ENCODE measurements at places on chromosomes 4 and X. TPM values are rescaled to one million over a fixed set of nuclear protein-coding genes. Genes with fewer than 3 reads are reported as not detected.
A peak's percentile ranks its signal among the peaks of the same experiment; 100 is the strongest.

POU4F2 gene
- not detected for total RNA-seq

BGN gene
- total RNA-seq: 223 TPM

DNA sequence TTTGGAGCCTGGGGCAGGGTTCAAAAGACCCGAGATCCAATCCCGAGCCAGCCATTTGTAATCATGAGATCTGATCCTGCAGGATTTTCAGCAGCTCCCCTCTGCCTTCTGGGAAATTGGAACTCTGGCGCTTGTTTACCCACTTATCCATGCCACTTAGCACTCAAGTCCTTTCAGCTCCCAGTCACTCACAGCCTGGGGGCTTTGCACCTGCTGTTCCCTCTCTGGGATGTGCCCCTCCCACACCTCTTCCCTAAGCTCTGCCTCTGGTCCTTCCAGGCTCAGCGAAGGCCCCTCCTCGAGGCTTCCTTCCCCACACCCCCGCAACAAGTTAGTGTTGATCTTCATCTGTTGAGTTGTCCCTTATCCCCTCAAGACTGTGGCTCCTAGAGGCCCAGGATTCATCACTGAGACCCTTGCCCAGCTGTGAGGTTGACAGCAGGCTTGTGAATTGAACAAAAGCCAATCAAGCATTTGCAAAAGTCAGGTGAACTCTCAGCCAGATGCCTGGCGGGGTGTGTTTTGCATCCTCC, 99.1 kb upstream of the AFAP1 start:
- peaks cover 9% of the 10 kb centered on the region for H3K36me3 ChIP-seq
- H3K27me3 ChIP-seq: no peaks in the 10 kb centered on the region
- no peak overlapping the region for H3K27ac ChIP-seq
- no peak for DNase-seq

DNA sequence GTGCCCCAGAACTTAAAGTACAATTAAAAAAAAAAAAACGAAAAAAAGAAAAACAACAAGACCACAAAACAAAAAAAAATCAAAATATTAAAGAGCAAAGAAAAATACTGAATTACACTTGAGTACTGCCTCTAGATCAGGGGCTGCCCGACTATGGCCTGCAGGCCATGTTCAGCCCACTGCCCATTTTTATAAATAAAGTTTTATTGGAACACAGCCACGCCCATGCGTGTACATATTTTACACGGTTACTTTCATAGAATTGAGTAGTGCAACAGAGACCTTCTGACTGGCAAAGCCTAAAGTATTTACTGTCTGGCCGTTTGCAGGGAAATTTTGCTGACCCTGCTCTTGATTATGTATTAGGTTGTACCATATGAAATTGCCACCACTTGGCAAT, 130.5 kb downstream of the ATXN3L start:
- DNase-seq: no peak
- no peaks in the 10 kb centered on the region for H3K27me3 ChIP-seq
- H3K36me3 ChIP-seq: no peaks in the 10 kb centered on the region
- no peak overlapping the region for H3K27ac ChIP-seq
- no peak overlapping the region for H3K4me3 ChIP-seq

XAGE2 gene
- not detected for total RNA-seq

- no peak overlapping the region for H3K27ac ChIP-seq
- DNase-seq: peak; percentile 48
- H3K27me3 ChIP-seq: peaks cover 61% of the 10 kb centered on the region
Observed at GRCh38 chr4:7186516-7187167, 5.7 kb upstream of the SORCS2 start.

DNA sequence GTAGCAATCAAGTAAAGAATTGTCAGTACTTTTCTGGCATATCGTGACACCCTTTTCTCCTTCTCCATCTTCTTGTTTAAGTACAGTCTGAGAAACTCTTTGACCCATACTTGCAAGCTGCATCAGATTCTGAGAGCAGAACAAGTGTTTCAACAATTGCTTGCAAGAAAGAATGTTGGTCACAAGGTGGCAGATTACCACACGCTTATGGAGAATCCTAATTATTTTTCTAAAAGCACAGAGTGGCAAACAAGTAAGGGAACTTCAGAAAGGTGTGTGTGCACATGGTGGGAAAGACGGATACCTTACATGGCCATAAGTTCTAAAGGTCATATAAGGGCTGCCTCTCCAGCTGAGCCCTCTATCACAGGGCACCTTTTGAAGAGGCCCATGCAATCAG, 136.4 kb upstream of the FGF13 start:
- H3K4me3 ChIP-seq: no peak overlapping the region
- no peaks in the 10 kb centered on the region for H3K27me3 ChIP-seq
- no peak for DNase-seq
- no peaks in the 10 kb centered on the region for H3K36me3 ChIP-seq

DNA sequence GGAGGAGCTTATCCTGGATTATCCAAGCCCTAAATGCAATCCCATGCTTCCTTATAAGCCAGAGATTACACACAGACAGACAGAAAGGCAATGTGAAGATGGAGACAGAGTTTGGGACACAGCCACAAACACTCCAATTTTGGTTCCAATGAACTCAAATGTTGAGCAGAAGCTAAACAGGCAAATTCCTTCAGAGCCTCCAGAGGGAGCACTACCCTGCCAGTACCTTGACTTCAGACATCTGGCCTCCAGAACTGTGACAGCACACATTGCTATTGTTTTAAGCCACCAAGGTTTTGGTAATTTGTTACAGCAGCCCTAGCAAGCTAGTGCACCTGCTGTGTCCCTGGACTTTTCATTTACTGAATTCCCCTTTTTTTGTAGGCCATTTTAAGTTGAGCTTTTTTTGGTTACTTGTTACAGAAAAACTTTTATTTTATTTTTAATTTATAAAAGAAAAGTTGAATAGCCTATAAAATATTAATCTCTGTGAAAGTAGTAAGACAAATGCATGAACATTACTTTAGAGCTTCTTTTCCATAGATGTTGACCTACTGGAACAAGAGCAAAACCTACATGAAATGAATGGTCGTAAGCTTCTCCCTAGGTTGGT, 33.4 kb upstream of the SRD5A3 start:
- no peak overlapping the region for H3K4me3 ChIP-seq
- no peaks in the 10 kb centered on the region for H3K27me3 ChIP-seq
- no peak overlapping the region for H3K27ac ChIP-seq
- DNase-seq: no peak
- H3K4me1 ChIP-seq: no peaks in the 10 kb centered on the region

GRCh38 chr4:154942176-154942575, 161.1 kb downstream of the RBM46 start:
- H3K4me1 ChIP-seq: no peaks in the 10 kb centered on the region
- DNase-seq: no peak
- H3K36me3 ChIP-seq: no peaks in the 10 kb centered on the region
- no peak overlapping the region for H3K27ac ChIP-seq
- H3K4me3 ChIP-seq: no peak overlapping the region
- no peaks in the 10 kb centered on the region for H3K27me3 ChIP-seq

DNA sequence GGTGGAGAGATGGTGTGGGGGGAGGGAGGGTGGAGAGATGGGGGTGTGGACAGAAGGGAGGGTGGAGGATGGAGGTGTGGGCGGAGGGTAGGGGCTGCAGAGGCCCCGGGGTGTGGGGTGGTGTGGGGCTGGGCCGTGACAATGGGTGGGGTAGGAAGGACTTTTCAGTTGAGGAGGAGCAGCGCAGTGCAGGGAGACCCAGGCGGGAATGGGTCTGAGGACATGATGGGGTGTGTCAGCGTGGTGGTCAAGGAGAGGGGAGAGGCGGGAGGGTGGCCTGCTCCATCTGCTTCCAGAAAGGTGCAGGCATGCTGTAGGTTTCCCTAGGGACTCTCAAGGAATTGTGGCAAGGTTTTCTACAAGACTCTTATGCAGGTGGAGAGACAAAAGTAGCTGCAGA, 48.9 kb downstream of the RGS12 start:
- no peak overlapping the region for H3K27ac ChIP-seq
- no peaks in the 10 kb centered on the region for H3K27me3 ChIP-seq
- H3K4me1 ChIP-seq: peaks cover 6% of the 10 kb centered on the region
- DNase-seq: no peak

MAGEA12 gene
- not detected for total RNA-seq

DNA sequence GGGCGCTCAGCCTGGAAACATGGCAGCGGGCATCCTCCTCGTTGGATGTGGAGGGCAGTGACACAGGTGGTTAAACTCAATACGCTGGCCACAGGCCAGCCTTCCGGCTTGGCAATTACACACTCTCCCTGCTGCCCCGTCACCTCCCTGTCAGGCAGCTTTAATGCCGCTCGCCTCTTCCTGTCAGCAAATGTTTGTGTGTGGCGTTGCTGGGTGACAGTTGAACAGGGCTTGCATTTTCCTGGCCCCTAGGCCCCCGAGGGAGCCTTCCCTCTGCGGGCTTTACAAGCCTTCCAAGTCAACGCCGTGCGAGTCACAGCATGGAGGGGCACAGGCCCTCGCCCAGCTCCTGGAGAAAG, 620.0 kb downstream of the BCOR start:
- no peak overlapping the region for H3K4me3 ChIP-seq
- no peaks in the 10 kb centered on the region for H3K27me3 ChIP-seq
- H3K27ac ChIP-seq: no peak overlapping the region
- no peak for DNase-seq

PRRG1 gene
- 4.5 TPM for total RNA-seq

DNA sequence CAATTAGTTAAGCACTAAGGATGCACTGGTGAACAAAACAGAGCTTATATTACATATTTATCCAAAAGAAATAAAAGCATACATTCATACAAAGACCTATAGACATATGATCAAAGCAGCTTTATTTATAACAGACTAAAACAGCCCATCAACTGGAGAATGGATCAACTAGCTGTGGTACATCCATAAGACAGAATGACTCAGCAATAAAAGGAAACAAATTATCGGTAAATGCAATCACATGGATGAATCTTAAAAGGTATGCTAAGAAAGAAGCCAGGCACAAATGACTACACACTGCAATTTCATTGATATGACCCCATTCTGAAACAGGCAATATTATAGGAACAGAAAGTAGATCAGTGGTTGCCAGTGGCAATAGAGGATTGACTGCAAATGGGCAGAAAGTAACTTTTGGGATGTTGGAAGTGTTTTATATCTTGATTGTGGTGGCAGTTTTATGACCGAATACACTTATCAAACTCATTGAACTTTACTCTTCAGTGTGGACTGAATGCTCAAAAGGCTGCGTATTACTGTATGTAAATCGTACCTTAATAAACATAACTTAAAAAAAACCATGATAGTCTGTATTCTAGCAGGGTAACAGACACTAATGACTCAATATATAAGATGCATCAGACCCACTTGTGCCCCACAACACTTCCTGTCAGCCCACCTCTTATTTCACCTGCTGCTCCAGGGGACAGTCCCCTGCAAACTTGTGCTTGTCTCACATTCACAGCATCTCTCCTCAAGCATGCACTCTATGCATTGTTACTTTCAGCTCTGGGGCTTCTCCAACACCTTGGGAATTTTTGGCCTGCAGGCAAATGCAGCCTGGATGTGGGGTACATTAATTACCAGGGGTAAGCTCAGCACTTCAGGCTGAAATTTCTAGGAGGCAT, 59.1 kb downstream of the MID1IP1 start:
- H3K4me3 ChIP-seq: no peak overlapping the region
- no peaks in the 10 kb centered on the region for H3K27me3 ChIP-seq
- no peaks in the 10 kb centered on the region for H3K4me1 ChIP-seq
- no peaks in the 10 kb centered on the region for H3K36me3 ChIP-seq

DNA sequence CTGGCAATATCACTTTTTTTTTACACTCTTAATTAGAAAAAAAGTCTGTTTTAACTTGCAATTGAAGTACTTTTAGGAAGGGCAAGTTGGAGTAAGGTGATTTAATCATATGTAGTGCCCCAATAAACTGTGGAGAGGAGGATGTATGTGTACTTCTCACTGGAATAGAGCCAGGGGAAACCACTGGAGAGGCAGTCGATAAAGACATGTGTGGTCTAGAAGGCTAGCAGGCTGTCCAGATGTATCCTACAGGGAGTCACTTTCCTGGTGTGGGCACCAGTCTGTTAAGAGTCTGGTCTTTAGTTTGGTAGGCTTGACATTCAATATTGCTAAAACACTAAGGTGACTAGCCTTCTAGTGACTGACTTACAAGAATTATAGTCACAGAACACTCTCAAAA, 9.6 kb upstream of the SGMS2 start:
- H3K27ac ChIP-seq: no peak overlapping the region
- H3K4me3 ChIP-seq: no peak overlapping the region
- no peaks in the 10 kb centered on the region for H3K36me3 ChIP-seq
- no peaks in the 10 kb centered on the region for H3K4me1 ChIP-seq

GRCh38 chrX:29941287-29941686, 274.1 kb upstream of the MAGEB2 start:
- no peak overlapping the region for H3K27ac ChIP-seq
- no peaks in the 10 kb centered on the region for H3K27me3 ChIP-seq
- no peaks in the 10 kb centered on the region for H3K36me3 ChIP-seq
- H3K4me1 ChIP-seq: no peaks in the 10 kb centered on the region
- no peak for DNase-seq
- H3K4me3 ChIP-seq: no peak overlapping the region

MAGEA8 gene
- not detected for total RNA-seq

GBA3 gene
- 17.5 TPM for total RNA-seq

DNA sequence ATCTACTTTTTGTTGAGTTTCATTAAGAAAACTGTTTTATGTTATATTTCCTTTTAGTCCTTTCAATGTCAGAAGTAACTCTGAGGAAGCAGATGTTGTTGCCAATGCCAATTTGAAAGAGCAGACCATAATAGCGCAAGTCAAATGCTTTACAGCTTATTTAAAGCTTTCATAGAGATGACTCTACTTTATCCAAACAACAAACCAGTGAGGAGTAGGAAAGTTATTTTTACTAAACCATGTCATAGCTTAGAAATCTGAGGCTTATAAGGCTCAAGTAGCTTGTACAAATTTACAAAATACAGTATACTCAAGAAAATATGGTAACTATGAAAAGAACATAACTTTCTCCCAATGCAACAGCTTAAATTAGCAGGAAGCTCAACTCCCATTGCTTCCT, 40.1 kb upstream of the SPOCK3 start:
- H3K27me3 ChIP-seq: no peaks in the 10 kb centered on the region
- no peak for DNase-seq
- H3K4me1 ChIP-seq: no peaks in the 10 kb centered on the region
- H3K4me3 ChIP-seq: no peak overlapping the region
- H3K36me3 ChIP-seq: no peaks in the 10 kb centered on the region

GRCh38 chrX:13069771-13070416, 25.5 kb upstream of the FAM9C start:
- H3K27me3 ChIP-seq: no peaks in the 10 kb centered on the region
- DNase-seq: no peak
- no peak overlapping the region for H3K4me3 ChIP-seq

AWAT2 gene
- not detected for total RNA-seq

DNA sequence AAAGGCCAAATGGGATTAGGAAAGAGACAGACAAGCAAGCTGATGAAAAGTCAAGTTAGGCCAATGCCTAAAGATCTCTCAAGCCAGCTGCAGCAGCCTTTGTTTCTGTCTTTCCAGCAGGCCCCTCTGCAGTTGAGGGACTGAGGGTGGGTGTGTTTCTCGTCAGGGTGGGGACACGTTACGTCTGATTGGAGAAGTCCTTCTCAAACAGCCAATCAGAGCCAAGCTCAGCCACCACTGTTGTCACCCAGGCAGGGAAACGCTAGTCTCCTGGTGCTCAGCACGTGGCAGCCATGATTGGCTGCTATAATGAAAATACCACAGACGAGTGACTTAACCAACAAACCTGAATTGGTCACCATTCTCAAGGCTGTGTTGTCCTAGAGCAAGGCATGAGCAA, 177.1 kb upstream of the LCORL start:
- H3K4me1 ChIP-seq: no peaks in the 10 kb centered on the region
- H3K36me3 ChIP-seq: no peaks in the 10 kb centered on the region
- H3K27ac ChIP-seq: no peak overlapping the region
- no peaks in the 10 kb centered on the region for H3K27me3 ChIP-seq
- no peak overlapping the region for H3K4me3 ChIP-seq
- DNase-seq: no peak

GRCh38 chr4:149914119-149915115, 98.8 kb upstream of the IQCM start:
- no peak overlapping the region for H3K27ac ChIP-seq
- H3K4me1 ChIP-seq: no peaks in the 10 kb centered on the region
- no peaks in the 10 kb centered on the region for H3K36me3 ChIP-seq
- no peak overlapping the region for H3K4me3 ChIP-seq
- no peaks in the 10 kb centered on the region for H3K27me3 ChIP-seq

ZIC3 gene
- not detected for total RNA-seq
